ENCODE measurements at places on chromosomes 7 and 10.

GRCh38 chr7:121570365-121570764, 174.3 kb upstream of the FAM3C start:
- DNase-seq: no peak

GRCh38 chr7:133108023-133108422, 26.1 kb upstream of the CHCHD3 start:
- DNase-seq: no peak

GRCh38 chr7:106590209-106590816, 70.6 kb downstream of the CCDC71L start:
- DNase-seq: no peak

DNA sequence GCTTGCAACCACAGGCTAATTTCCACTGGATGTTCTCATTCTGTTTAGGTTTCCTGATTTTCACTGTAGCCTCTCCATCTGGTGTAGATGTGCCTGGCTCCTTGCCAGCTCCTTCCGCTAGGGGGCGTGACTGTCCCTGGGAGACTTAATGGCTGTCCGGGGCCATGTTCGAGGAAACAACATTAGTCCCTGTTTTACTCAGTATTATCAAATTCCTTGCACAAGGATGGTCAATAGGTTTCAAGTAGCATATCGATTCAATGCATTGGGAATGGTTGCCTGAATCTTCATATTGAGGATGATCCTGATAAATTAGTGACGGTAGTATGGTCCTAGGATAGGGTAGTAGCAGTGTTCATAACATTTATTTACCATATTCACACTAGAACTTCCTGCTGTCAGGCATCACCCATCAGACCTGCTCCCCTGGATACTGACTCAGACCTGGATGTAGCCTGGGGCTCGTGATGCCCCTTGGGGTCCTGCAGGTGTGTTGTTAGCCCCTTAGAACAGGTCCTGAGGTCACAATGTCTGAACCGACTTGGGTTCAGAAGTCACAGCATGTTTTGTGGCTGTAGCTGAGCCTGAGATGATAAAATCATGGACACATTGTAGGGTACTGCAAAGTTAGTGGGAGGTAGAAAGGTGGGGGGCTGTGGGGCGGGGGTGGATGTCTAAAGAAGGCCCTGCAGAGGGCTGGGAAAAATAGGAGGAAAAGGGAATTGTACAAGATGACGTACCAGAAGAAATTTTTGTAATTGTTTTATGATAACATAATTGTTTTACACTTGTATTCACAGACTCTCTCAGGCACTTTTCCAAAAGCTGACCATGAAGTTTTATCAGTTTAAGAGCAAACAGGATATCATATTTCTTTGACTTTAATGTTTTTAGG, 8.9 kb upstream of the EXOC6 start:
- DNase-seq: peak; percentile 65

GRCh38 chr7:152336754-152337368, 98.9 kb downstream of the KMT2C start:
- peak; percentile 46 for DNase-seq

DNA sequence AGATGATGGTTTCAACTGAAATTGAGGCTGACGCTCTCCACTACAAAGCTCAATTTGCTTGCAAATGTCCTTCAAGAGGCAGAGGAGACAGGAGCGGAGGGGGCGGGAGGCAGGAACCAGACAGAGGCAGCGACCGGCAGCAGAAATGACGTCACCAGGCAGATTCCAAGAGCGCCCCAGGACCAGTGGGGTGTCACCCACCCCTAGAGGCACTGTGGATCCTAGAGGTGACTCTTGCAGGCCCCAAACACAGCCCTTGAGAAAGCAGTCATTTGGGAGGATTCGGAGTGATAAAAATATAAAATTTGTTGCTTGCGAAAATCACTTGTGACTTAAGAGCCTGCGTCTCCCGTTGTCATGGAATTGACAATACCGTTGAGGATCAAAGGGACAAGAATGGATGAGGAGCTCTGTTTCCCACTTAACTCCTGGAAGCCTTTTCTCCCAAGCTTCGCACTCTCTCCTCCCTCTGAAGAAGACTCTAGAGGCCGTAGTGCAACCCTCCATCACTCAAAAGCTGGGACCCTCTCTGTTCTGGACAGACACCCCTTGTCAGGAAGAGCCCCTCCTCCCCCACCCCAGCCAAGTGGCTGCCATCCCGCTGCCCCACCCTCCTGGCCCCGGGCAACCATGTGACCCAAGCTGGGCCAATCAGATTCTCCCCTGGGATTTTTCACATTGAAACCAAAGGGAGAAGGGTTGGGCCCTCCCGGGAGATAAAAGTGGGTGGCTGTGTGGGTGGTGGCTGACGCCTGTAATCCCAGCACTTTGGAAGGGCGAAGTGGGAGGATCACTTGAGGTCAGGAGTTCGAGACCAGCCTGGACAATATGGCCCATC, 16.3 kb upstream of the SLC29A4 start:
- DNase-seq: no peak

GRCh38 chr10:116689744-116690143, 52.6 kb downstream of the HSPA12A start:
- no peak for DNase-seq

DNA sequence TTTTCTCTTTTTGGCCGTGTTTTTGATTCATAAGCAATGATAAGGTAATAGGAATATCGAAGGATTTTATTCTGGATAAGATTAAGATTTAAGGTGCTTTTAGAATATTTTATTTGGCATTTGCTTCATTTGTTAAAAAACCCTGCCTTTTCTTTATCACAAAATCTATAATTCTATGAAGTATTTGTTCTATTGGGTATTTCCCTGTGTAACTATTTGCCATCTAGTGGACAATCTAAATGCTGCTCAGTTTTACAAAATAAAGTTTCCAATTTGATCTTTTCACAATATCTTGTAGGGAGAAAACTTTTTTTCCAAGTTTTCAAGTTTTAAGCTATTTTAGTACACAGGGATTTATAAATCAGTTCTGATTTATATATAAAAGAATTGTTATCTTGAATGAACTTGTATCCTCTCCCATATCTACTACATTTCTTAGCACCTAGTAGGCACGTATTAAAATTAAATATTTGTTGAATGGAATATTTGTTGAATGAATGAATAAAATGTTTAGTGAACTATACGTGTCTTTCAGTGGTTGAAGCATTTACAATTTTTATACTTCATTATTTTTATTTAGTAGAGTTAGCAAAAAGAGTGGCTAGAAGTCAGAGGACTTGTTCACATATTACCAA, 26.5 kb downstream of the ANKRD7 start:
- DNase-seq: no peak

DNA sequence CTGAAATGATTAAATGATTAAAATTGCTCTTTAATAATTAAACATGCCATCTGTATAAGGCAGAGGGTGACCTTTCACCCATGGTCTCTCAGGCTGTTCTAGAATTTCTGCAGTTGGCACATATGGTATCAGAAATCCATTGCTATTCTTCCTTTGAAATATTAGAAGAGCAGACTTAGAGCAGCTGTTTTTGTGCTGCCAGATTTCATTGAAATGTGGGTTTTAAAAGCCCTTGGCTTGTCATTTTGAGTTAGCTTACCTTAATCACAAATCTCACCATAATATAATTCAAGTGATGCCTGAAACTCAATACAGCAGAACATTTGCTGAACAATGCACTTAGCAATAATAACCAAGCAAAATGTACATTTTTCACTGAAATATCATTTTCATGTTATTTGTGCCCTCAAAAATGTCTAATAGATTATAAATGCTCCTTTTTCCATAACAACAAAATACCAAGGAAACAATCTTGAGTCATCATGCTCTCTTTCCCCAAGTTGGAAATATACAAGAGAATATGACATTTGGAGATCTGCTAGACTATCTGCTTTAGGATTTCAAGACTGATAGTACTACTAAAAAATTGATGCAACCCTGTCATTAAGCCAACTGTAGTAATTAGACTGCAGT, 16.1 kb upstream of the PTTG1IP2 start:
- no peak for DNase-seq

GRCh38 chr7:3561932-3562331, 260.9 kb downstream of the SDK1 start:
- no peak for DNase-seq

- peak; percentile 24 for DNase-seq
These were observed 333.3 kb upstream of the TMEM229A start for GRCh38 chr7:124366118-124366517.

GRCh38 chr7:101538596-101539459, 90.3 kb downstream of the MYL10 start:
- peak; percentile 33 for DNase-seq

DNA sequence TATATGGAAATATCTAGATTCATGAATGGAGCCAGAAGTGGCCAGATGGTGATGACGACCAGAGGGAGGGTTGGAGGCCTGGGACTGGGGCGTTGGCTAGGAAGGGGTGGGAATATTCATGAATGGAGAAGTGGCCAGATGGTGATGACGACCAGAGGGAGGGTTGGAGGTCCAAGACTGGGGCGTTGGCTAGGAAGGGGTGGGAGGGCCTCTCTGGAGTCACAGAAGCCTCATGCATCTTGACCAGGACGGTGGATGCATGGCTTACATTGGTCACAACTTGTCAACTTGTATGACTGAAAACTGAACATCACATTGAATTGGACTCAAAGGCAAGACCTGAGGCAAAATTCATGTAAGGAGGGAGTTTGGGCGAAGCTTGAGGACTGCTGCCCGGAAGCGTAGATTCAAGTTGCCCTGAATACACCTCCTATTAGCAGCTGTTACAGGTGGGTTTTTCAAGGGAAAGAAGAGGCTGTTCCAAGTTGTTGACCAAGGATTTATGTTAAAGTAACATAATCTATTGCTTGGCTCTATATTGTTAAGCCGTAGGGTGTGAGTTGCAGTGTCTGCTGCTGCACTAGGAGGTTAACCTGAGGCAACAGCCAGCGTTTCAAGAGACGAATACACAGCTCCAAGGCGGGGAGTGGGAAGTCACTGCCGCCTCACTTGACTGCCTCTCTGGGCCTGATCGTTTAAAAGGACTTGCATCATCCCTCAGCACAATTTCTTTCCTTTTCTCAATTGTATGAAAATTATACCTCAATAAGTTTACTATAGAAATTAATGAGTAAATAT, 55.1 kb upstream of the FAM20C start:
- DNase-seq: peak; percentile 95

DNA sequence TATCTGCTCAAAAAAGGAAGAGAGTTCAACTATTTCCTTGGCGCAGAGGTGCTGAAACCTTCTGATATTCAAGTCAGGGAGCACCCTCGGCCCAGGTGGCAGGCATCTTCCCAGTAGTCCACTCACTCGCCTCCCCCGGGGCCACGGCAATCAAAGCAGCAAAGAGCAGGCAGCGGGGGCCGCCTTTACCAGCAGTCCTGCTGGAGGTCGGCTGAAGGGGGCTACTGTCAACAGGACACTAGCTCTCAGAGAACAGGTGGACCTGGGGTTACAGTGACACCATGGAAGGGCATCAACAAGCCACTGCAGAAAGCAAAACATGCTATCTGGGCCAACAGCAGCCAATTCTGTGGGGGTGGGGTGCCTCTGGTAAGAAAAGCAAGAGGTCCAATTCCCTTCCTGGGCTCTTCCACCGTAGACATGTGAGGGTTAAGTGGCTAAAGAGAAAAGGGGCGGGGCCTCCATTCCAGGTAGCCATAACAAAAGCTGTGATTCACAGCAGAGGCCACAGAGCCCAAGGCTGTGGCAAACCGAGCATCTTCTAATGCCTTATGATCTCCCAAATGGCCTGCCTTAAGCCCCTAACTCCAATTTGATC, 9.4 kb downstream of the FZD9 start:
- no peak for DNase-seq

DNA sequence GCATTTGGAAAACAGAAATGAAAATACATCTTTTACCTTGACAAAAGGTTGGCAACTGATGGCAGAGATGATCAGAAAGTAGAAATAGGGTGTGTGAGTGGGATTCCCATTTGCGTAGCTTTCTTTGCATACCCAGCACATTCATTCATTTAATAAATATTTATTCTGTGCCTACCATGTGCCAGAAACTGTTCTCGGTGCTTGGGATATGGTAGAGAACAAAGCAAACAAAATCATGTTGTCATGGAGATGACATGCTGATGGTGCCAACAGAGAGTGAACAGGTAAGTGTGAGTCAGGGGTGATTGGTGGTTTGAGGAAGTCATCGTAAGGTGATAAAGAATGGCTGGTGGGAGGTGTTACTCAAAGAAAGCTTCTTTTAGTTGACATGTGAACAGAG, 45.4 kb downstream of the CACNB2 start:
- DNase-seq: no peak

GRCh38 chr7:40400525-40400924, 265.7 kb downstream of the SUGCT start:
- DNase-seq: no peak

DNA sequence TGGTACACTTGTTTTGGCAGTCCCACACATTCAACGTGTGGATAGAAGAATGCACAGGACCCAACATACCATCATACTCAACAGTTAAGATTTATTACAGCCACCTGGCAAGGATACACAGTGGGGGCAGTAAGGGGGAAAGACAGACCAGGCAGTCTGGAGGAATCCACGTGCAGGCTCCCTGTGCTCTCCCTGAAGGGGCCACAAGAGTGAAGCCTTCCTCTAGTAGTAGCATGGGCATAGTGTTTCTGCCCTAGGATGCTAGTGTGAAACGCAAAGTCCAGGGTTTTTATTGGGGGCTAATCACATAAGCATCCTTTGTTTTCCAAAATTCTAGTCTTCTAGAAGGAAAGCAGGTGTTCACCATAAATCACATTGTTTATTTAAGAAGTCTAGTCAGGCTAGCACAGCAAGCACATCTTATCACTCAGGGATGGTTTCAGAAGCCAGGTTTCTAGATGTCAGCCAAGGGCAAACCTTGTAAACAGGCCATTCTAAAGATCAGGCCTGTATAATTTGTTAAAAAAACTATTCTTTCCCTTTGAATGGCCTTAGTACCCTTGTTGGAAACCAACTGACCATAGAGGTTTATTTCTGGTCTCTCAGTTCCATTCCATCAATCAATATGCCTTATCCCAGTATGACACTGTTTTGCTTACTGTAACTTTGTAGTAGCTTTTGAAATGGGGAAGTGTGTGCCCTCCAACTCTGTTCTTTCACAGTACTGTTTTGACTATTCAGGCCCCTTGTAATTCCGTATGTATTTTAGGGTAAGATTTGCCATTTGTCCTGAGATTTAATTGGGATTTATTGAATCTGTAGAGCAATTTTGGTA, 12.4 kb upstream of the TFAM start:
- no peak for DNase-seq

GRCh38 chr7:13050703-13051102, 363.3 kb downstream of the ARL4A start:
- DNase-seq: no peak

GRCh38 chr10:91787810-91788209, 10.4 kb upstream of the TNKS2 start:
- DNase-seq: no peak

DNA sequence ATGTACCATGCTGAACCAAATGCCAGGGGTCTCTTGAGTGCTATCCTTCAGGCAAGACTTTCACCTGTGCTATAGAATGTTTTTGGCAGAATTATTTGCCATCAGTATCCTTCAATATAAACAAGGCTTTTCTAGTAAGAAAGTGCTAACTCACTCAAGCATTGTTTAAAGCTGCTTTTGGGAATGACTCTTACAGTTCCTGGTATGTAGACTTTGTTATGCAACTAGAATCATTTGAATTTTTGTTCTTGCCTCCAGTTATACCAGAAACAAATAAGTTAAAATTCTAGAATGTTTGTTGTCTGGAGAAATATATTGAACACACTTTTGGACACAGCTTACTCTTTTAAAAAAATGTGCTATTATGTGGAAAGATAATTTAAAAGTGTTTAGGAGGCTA, 39.5 kb upstream of the RTKN2 start:
- DNase-seq: no peak

- DNase-seq: no peak
These were observed 262.1 kb downstream of the CREB5 start for GRCh38 chr7:28674359-28674782.
